Stimulated activated CD4-positive, alpha-beta T cell treated with anti-CD3 and anti-CD28 coated beads, Interleukin-4, amount 100 ng/mL, for 4 hours (primary cell): ENCODE measurements at places on chromosomes 16 and 17.

- no peak for DNase-seq
Observed at GRCh38 chr17:32954477-32954876, 26.5 kb downstream of the TMEM98 start.

- DNase-seq = no peak
Observed at GRCh38 chr16:65406933-65407332, 285.1 kb upstream of the CDH11 start.

DNA sequence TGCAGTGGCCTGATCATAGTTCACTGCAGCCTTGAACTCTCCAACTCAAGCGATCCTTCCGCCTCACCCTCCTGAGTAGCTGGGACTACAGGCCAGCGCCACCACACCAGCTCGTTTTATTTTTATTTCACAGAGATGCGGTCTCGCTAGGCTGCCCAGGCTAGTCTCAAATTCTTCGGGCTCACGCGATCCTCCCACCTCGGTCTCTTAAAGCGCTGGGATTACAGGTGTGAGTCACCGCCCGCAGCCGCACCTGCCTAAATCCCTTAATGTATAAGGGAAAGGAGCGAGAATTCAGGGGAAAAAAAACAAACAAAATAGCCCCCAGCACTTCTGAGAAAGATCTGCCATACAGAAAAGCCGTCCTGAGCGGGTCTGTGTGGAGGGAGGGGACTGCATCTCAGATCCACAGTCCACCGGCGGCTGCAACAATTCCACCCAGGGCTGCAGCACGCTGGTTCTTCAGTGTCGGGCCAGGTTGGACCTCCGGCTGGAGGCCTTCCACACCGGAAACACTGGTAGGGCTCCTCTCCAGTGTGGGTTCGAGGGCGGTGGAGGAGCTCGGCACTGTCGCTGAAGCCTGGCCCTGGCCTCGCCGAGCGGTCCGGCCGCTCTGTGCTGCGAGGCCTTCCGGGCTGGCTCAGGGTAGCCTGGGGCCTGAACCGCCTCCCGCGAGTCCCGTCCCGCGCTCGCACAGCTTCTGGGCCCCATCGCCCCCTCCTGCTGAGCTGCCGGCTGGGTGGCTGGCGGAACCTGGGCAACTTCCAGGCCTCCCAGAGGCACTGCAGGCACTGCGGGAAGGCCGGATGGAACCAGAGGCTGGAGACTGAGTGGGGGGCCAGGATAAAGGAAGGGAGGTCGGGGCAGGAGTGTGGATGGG is 7.0 kb downstream of the ZNF843 start:
- no peak for DNase-seq

DNA sequence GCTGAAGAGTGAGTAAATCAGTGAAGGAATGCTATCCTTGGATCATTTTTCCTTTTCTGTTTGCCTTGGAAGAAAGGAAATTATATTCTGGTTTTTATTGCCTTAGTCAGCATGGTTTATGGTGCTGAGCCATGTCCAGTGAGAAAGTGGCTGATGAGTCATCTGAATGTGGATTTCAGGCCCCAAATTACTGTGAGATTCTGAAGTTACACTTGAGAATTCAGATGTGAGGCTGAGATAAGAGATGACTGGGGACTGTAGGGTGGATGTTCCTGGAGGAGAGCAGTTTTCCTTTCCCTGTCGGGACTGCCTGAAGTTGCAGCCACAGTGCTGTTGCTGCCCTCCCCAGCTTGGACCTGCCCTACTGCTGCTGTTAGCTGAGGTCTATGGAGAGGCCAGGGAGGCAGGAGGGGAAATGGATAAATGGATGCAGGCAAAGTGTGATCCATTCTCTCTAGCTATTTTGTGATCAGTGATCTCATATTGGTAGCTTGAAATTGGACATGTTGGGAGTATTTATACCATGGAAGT is 4.2 kb upstream of the MAP3K14 start:
- DNase-seq = no peak

DNA sequence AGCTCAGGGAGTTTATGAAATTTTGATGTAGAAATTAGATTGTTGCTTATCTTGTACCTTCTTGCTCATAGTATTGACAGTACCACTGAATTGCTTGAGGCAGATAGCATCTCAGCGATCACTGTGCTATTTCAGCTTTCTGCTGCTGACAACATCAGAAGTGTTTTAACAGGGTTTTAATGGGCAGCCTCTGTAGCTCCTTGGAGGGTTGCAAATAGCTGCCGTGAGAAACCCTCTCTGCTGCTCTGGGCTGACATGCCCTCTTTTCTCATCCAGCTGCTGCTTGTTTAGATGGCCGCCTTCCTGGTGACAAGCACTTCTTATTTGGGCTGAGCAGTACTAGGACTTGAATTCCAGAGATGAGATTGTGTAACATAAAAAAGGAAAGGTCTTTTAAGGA is 180.2 kb upstream of the TBX2 start:
- no peak for DNase-seq

DNA sequence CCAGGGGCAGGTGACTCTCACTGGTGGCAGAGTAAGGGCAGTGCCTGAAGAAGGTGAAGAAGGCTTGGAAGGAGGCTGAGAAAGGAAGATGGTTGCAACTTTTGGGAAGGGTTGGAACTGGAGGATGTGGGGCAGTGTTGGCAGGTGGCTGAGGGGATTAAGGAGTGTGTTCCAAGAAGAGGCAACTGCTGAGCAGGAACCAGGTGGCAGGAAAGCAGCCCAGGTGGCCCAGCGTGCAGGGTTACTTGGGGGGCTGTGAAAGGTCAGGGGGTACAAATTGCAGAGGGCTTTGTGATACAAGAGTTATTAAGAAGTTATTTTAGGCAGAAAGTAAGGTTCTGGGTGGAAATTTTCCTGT is 28.6 kb downstream of the WSCD1 start:
- DNase-seq = no peak

- no peak for DNase-seq
Observed at GRCh38 chr16:8374586-8375231, 215.6 kb downstream of the TMEM114 start.

- DNase-seq = no peak
Observed at GRCh38 chr17:47009759-47010594, 30.9 kb upstream of the RPRML start.

DNA sequence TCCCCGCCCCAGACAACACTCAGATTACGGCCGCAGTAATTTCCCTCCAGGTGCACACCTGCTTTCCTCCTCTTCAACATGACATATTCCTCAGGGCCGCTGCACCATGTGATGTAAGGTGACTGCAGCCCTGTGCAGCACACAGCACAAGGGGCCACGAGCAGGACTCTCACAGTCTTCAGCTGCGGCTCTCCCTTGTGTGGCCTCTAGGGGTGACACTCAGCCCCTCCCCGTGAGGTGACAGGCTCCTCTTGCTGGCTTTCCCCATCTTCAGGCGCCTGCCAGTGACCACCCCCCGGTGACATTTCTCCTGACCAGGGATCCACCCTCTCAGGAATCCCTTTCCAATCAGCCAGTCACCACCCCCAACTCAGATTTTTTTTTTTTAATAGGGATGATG is 31.3 kb upstream of the ABCC3 start:
- no peak for DNase-seq

GRCh38 chr17:74987909-74988711 is 678 bp downstream of the CDR2L start:
- peak; percentile 22 for DNase-seq

DNA sequence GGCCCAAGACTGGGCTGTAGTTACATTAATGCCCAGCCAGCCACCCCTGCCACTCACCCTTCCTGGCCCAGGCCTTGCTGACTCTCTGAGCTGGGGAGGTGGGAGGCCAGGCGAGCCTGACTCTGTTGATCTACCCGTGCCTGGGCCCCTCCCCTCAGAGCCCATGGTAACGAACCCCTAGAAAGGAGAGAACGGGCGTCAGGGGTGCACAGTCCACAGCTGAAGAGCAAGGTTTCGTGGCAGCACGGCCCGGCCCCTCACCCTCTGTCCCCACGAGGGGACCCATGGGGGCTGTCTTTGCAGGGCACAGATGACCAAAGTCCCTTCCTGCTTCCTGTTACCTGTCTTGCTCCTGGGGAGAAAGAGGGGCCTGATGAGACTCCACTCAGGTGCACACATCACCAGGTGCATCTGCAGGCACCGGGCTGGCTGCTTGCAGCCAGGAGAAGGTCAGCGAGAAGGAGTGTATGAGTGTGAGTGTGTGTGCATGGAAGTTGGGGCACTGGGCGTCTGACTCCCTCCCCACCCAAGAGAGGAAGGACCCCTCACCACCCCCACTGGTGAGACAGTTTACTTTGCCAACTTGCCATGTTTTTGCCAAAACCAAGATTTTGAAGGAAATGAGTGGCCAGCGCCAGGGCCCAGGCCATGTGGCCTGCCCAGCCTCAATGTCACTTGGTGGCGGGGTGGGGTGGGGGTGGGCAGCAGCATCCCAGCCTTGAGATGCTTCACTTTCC is 359.1 kb downstream of the SEC14L1 start:
- DNase-seq = no peak

- DNase-seq = peak; percentile 89
Observed at GRCh38 chr16:740764-741505, at the start of gene CIAO3. TSS of gene CIAO3 (minus strand) at chr16:740997. CDS start at chr16:740985, 12 bp downstream.
